ENCODE measurements at places on chromosomes 6 and 20. TPM values are rescaled to one million over a fixed set of nuclear protein-coding genes. Genes with fewer than 3 reads are reported as not detected.

GRCh38 chr6:160082627-160083026 lies 39.0 kb upstream of the SLC22A1 start:
- DNase-seq = no peak
- H3K4me1 ChIP-seq = no peaks in the 10 kb centered on the region
- peaks cover 64% of the 10 kb centered on the region for H3K36me3 ChIP-seq
- H3K27me3 ChIP-seq = no peaks in the 10 kb centered on the region
- H3K4me3 ChIP-seq = no peak overlapping the region

DNA sequence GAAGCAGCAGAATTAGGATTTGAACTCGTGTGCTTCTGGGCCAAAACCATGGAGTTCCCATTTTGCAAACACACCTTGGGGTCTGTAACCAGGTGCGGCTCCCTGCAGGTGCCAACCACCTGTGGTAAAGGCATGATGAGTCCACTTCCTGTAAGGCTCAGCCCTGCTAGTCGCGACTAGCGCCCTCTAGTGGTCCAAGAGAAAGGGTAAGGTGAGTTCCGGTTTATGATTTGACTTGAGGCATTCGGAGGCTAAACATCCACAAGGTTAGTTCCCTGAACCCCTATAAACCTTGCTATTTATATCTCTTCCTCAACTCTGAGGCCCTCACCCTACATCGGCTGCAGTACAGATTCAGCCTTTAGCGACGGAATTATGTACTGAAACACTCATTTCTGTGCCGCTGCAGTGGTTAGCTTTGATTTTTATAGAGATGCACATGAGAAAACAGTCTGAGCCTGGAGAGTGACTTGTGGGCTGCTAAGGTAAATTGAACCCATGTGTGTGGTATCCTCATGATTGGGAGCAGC lies 173.4 kb downstream of the PLCB1 start:
- DNase-seq = no peak
- H3K4me1 ChIP-seq = peaks cover 15% of the 10 kb centered on the region
- H3K27me3 ChIP-seq = no peaks in the 10 kb centered on the region
- peaks cover 1% of the 10 kb centered on the region for H3K36me3 ChIP-seq

DNA sequence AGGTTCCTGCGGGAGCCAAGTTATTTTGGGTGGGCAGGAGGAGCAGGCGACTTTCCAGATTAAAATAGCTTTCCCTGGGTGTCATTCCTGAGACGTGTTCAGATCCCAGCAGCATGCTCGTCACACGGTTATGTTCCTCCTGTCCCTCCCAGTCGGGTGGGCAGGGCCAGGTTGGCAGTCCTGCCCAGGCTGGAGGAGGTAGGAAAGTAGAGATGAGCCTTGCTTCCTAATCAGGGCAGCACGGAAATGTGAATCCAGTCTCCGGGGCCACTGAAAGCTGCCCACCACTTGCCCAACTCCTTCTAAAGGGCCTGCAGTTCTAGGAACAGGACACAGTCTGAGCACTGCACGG lies 137.0 kb downstream of the MRPL14 start:
- no peak overlapping the region for H3K4me3 ChIP-seq
- H3K27ac ChIP-seq = no peak overlapping the region

- H3K27me3 ChIP-seq = no peaks in the 10 kb centered on the region
- DNase-seq = no peak
- peaks cover 5% of the 10 kb centered on the region for H3K4me1 ChIP-seq
- no peak overlapping the region for H3K4me3 ChIP-seq
Observed at GRCh38 chr6:55798571-55798970, 76.8 kb downstream of the BMP5 start.

- no peak overlapping the region for H3K4me3 ChIP-seq
- no peaks in the 10 kb centered on the region for H3K27me3 ChIP-seq
- DNase-seq = no peak
- H3K4me1 ChIP-seq = no peaks in the 10 kb centered on the region
- H3K36me3 ChIP-seq = no peaks in the 10 kb centered on the region
- no peak overlapping the region for H3K27ac ChIP-seq
Observed at GRCh38 chr20:43058077-43058476, 131.6 kb downstream of the PTPRT start.

OR2B6 gene
- not detected for total RNA-seq

- no peak for DNase-seq
- no peaks in the 10 kb centered on the region for H3K36me3 ChIP-seq
- peak overlapping the region; percentile 44 for H3K4me3 ChIP-seq
- H3K4me1 ChIP-seq = peaks cover 7% of the 10 kb centered on the region
- H3K27ac ChIP-seq = no peak overlapping the region
Observed at GRCh38 chr6:98764373-98764911, 69.9 kb upstream of the POU3F2 start.

DNA sequence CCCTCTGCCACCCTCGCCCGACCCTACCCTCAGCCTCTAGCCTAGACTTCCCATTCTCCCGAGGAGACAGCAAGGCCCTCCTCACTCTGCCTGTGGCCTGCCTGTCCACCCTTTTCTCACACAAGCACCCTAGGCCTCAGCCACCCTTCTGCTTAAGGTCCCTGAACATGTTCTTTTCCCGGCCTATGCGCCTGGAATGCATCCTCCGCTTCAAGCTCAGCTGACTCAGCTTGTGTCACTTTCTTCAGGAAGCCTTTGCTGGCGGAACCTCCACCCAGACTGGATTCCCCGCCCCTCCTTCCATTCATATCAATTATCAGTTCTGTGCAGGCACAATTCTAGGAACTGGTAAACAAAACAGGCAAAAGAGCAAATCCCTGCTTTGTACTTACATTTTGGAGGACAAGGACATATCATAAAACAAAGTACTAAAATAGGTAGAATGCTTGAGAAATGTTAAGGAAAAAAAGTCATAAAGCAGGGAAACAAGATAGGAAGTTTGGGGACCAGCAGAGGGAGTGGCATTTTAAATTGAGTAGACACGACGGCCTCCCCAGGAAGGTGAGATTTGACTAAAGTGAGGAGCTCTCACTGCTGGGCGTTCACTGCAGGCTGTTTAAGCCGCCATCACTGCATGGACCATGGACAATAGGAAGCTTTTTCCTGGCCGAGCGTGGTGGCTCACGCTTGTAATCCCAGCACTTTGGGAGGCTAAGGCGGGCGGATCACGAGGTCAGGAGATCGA lies 17.9 kb upstream of the SNHG17 start:
- DNase-seq = no peak
- peak overlapping the region; percentile 24 for H3K27ac ChIP-seq
- H3K4me1 ChIP-seq = peaks cover 16% of the 10 kb centered on the region
- H3K27me3 ChIP-seq = peaks cover 5% of the 10 kb centered on the region
- no peak overlapping the region for H3K4me3 ChIP-seq

DNA sequence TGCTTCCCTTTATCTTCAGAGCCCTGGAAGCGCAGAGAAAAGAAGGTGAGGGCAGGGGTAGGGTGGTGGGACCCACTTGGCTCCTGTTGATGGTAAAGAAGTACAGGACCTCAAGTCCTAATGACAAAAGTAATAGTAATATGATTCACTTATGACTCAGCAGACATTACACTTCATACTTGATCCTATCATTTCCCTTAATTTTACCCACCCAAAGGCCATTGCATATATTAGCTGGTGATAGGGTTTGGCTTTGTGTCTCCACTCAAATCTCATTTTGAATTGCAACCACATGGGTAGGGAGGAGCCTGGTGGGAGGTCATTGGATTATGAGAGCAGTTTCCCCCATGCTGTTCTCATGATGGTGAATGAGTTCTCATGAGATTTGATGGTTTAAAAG lies 880.7 kb downstream of the KIF16B start:
- H3K27me3 ChIP-seq = no peaks in the 10 kb centered on the region
- H3K4me3 ChIP-seq = no peak overlapping the region
- no peak overlapping the region for H3K27ac ChIP-seq
- H3K4me1 ChIP-seq = no peaks in the 10 kb centered on the region

GRCh38 chr6:53691252-53691651 lies 25.7 kb upstream of the KLHL31 start:
- no peak overlapping the region for H3K27ac ChIP-seq
- H3K27me3 ChIP-seq = no peaks in the 10 kb centered on the region
- DNase-seq = no peak
- no peak overlapping the region for H3K4me3 ChIP-seq

PHACTR2 gene
- 295 TPM for total RNA-seq
